ENCODE measurements at places on chromosomes 12 and 14.

DNA sequence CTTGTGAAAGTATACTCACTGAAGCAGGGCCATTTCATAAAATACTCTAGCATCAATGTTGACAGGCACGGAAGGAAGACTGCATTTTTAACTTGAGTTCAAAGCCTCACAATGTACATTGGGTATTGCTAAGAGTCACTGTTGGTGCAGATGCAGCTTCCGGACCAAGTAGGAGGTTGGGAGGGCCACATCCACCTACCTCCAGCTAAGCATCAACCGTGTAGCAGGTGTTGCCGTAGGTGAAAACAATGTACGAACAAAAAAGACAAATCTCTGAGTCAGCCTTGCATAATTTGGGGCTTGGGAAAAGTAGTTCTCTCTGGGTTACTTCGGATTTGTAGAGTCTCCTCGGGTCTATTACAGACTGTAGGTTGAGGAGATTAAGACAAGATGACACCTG, 48.1 kb downstream of the TMTC1 start:
- DNase-seq = no peak

DNA sequence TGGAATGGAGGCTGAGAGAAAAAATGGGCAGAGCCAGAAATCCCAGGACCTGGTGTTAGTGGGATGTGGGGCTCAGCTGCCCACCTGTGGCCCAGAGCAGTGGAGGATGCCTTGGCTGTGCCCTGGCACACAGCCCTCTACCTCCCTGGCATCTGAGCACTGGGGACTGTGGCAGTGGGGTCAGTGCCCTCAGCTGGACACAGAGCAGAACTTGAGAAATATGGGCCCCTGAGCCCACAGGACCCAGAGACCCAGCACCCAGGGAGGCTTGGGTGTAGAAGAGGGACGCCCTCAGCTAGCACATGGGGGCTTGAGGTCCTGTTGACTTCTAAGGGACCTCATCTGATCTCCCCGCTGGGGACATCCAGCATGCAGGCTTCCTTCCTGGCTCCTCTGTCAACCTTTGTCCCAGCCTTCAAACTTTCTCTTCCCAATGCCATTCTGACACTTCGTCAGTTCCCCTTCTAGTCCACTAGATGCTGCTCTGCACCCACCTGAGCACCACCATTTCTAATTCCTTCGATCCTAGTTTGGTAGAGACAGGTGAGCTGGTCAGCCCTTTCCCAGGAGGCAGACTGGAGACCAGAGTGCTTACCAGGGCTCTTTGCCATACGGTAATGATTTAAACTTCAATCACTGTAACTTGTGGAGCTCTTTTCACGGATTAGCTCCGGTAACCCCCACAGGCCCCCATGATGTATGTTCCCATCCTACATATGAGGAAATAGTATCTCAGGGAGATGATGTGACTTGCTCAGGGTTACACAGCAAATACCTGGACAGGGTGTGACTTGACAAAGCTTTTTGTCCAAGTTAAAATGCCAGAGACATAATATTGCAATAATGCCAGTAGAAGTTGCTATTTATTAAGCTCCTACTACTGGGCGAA, 143.7 kb downstream of the ASCL4 start:
- peak; percentile 18 for DNase-seq

- DNase-seq = no peak
Measured at GRCh38 chr12:122029620-122030423, 8.1 kb downstream of the BCL7A start.

DNA sequence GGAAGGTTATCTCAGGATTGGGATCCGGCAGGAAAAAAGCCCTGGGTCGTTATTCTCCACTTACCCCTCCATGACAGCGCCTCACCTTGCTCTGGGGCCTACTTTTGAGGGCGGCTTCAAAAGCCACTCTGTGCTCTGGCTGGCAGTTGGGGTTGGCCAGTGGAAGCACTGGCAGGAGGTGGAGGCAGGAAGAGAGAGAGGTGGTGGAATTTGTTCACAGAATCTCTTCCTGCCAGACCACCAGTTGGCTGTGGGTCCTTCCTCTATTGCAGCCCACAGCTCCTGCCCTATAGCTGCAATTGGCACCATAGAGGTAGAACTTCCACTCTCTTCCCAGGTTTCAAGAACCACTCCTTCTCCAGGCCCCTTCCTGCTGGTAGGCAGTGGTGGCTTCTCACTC, 32.7 kb upstream of the SDR39U1 start:
- DNase-seq = no peak

- DNase-seq = peak; percentile 87
Measured at GRCh38 chr12:57454566-57455373, at the start of gene INHBE. Gene INHBE (plus strand): TSS chr12:57455307. CDS start chr12:57455537, 230 bp downstream.

- peak; percentile 67 for DNase-seq
Measured at GRCh38 chr14:78758333-78758732, 588.2 kb downstream of the NRXN3 start.

DNA sequence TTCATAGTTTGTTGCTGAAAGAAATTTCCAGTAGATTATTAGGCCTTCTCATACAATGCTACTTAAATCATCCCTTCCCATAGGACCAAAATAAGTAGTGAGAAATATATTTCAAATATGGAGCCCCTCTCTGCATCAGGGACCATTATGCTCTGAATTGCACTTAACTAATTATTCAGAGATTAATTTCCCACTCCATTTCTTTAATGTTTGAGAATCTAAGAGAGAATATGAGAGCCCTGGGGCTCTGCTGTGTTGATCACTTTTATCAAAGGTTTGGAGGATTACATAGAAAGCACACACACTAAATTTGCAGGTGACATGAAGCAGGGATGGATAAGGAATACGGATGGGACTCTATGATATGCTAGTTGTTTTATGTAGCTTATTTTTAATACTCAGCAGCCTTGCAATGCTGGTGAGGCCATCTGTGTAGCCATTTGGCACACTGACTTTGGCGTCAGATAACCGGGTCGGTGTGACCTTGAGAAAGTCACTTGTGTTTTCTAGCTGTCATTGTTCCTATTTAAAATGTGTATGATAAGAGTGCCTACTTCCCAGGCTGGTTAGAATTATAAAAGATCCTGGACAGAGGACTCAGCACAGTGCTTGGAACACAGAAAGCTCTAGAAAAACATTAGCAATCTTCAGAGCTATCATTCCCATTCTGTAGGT, 49.9 kb upstream of the FBXO21 start:
- no peak for DNase-seq

- no peak for DNase-seq
Measured at GRCh38 chr14:86404989-86405649, 875.2 kb downstream of the FLRT2 start.

GRCh38 chr12:94710933-94711332, 60.6 kb upstream of the TMCC3 start:
- DNase-seq = peak; percentile 18

DNA sequence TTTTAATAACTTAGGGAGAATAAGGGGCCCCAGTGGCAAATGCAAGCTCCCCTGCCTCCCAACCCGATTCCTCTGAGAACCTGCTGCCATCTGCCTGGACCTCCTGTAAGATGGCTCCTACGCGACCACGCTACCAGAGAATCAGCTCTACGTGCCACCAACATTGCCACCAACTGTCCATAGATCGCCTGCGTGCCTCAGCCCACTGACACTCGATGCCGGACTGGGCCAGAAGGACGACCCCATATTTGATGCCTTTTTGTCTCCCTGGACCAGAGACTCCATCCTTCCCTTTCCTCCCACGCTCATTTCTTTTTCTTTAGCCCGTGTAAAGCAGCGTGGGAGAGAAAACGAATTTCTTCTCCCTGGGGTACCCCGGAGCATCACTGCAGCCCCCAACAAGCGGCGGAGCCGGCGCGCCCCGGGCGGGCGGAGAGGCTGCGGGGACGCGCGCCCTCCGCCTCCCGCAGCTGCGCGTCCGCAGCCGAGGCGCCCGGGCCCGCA, 565 bp upstream of the KLHL42 start:
- DNase-seq = peak; percentile 79

GRCh38 chr12:93043877-93044209, 114.7 kb upstream of the EEA1 start:
- no peak for DNase-seq

DNA sequence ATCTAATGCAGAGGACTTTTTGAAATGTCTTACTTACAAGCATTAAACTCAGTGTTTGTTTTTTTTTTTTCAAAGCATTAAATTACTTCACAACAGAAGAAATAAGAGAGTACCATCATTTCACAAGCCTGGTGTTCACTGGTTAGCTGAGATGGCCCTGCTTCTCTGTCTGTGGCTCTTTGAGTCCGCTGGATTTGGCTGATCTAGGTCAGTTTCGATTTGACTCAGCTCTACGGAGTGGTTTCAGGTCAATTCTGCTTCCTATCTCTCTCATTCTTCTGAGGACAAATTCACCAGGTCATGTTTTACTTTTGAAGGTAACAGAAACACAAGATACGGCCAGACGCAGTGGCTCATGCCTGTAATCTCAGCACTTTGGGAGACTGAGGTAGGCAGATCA, 1066.1 kb downstream of the FLRT2 start:
- no peak for DNase-seq

GRCh38 chr14:22320362-22320750, 268.7 kb downstream of the DAD1 start:
- no peak for DNase-seq

DNA sequence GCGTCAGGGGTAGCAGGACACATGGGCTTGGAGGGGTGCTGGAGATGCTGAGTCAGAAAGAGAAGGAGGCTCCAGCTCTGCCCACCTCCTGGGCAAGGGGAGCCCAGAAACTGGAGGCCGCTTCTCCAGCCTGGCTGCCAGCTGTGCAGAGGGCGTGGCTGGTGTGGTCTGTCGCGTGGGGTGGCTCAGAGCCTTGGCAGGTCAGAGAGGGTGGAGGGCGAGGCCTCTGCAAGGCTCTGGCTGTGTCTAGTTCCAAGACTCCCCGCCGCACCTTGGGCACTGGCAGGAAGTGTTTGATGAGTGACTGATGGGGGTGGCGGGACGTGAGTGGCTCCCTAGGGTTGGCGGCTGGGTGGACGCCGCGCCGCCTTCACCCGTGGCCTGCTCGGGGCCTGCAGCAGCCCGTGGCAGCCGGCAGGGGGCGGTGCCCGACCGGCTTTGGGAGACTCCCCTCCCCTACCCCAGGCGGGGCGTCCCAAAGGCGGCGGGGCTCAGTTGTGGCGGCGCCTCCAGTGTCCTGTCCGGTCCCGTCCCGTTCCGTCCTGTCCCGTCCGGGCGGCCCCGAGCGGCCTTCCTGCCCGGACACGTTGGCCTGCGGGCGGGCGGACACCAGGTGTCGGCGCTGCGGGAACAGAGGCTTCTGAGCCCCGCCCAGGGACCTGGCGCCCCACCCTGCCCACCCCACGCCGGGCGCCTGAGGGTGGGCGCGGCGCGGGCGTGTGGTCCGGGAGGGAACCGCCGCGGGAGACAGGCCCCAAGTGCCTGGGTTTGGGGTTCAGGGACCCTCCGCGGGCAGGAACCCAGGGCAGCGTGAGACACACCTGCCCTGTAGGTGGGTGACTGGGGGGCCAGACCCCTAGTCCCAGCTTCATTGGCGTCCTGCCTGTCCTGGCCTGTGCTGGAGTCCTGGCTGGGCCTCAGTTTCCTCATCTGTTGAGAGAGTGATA, 39.7 kb downstream of the KRT80 start:
- DNase-seq = no peak

GRCh38 chr14:42391146-42391834, 784.6 kb downstream of the LRFN5 start:
- no peak for DNase-seq

DNA sequence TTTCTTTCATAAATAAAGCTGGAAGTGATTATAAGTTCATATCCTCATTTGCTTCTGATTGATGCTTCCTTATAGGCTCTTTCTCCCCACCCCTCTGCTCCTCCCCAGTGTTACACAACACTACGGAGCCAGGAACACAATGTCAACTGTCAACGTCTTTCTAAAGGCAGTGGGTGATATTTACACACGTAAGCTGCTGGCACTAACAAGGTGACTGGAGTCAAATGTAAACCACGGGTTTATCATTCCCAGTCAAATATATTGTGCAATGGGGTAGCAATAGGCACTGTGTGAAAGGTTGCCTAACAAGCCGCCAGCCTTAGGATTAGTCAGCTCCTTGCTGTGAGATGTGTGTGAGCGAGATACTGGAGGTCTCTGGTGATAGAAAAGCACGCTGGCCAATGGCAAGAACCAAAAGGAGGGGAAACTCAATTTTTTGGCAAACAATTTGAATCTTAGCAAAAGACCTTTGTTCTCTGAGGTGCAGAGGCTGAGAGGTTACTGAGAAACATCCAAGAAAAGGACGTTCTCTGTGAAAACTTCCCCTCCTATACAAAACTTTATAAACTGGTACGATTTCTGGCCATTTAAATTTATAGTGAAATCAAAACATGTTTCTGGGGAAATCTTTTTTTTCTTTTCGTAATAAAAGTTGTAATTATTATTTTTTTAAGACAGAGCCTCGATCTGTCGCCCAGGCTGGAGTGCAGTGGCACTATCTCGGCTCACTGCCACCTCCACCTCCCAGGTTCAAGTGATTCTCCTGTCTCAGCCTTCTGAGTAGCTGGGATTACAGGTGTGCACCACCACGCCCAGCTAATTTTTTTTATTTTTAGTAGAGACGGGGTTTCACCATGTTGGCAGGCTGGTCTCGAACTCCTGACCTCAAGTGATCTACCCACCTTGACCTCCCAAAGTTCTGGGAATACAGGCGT, 22.3 kb upstream of the HECTD1 start:
- no peak for DNase-seq

- DNase-seq = no peak
Measured at GRCh38 chr12:112275836-112276235, 106.4 kb downstream of the HECTD4 start.

GRCh38 chr14:96052541-96053247, 13.5 kb downstream of the C14orf132 start:
- no peak for DNase-seq

DNA sequence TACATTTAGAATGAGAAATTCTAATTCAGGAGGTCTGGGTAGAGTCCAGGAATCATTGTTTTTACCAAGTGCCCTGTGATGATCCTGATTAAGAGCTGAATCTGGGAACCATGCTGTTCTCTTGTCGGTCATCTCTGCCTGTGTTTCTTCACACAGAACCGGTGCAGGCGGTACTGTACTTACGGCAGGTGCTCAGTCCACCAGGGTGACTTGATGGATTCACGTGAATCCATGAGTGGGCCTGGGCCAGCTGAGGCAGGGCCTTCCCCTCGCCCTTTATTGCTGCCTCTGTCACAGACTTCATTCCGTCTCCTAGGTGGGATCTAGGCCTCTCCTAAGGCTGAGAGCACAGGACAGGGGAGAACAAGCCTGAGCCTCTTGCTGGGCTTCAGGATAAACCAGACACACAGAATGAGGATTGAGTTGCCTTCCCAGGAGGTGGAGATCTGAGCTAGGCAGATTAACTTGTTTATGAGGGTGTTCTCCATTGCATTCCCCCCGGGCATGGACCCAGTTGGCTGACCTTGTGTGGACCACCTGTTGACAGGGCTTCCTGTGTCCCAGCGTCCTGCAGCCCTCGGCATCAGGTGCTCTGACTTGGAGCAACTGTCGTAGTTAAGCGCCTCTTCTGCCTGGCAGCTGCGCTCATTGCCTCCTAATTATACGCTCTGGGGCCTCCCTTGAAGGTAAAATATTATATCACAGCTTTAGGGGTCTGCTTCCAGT, 42.1 kb downstream of the B4GALNT3 start:
- no peak for DNase-seq

GRCh38 chr12:52659395-52659794, 7.4 kb upstream of the KRT2 start:
- no peak for DNase-seq
